ENCODE measurements at places on chromosomes 1 and 21.

GRCh38 chr1:182953826-182954225, 860 bp upstream of the SHCBP1L start:
- DNase-seq: peak; percentile 15

- DNase-seq: no peak
Observed at GRCh38 chr1:32498751-32499150, 33.9 kb downstream of the ZBTB8B start.

- DNase-seq: no peak
Observed at GRCh38 chr1:26474818-26475217, 2.6 kb downstream of the HMGN2 start.

GRCh38 chr1:29893806-29894205, 657.5 kb downstream of the PTPRU start:
- no peak for DNase-seq

DNA sequence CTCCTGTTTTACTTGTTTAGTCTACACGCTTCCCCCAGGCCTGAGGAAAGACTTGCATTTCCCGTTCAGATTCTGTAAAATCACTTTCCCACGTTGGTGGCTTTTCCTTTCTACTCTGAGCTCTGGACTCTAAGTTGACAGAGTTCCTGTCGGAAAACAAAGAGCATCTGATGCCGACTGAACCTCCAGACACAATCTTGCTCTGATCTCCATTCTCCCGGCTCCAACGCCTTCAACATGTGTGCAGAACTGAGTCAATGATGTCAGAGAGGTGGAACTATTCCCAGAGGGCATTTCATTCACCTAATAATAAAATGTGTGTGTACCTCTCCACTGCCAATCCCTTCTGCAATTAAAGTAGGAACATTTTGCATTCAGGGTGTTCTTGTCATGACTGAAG, 147.7 kb downstream of the MIS18A start:
- no peak for DNase-seq

Measured in stomach (tissue), 19 donors.